ENCODE measurements at places on chromosomes 3 and 15.

DNA sequence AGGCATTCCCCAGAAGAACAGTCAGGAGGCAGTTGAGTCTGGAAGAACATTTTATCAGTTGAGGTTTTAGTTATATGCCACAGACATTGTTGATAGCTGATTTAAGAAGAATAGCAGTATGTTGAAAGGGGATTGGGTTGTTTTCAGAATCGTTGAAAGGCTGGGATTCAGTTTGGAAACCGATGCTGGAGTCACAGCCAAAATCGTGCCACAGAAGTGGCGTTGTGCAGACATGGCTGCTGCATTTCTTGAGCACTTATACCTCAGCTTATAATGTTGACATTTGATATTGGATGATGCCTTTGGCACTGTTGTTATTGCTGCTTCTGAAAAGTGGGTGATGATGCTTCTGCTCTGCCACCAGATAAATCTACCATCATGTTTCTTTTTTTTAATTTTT is 16.1 kb downstream of the SLMAP start:
- DNase-seq: no peak

DNA sequence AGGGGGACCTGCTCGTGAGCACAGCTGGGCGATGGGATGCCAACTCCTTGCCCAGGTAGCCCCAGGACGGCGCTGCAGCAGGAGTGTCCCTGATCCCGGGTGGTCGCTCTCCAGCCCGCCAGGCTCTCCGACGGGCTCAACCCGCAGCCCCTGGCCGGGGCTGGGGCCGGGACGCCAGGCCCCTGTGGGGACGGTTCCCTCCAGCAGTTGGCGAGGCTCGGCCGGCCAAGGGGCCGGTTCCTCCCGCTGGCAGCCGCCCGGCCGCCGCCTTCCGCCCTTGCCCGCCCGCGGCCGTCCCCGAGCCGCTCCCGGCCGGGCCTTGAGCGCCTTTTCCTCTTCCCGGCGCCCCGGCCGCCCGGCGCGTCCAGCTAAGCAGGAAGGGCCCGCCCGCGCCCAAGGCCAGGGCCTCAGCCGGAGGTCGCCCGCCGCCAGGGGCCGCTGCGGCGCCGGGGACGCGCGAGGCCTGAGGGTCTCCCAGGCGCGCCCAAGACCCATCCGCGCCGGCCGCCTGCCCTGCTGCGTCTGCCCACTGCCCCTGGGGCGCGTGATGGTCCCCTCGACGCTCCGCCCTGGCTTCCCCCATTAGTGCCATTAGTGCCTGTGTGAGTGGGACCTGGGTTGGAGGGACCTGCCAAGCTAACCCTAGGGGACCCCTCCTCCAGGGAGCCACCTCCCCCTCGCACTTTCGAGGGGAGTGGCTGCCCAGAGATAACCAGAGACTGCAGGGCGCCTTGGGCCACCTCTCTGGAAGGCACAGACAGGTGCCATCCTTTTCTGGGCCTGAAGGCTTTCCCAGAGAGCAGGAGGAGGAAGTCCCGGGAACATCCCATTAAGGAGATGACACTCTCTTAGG is 106.4 kb downstream of the FBLN2 start:
- DNase-seq: no peak

GRCh38 chr3:143286392-143287010 is 166.9 kb downstream of the CHST2 start:
- no peak for DNase-seq

DNA sequence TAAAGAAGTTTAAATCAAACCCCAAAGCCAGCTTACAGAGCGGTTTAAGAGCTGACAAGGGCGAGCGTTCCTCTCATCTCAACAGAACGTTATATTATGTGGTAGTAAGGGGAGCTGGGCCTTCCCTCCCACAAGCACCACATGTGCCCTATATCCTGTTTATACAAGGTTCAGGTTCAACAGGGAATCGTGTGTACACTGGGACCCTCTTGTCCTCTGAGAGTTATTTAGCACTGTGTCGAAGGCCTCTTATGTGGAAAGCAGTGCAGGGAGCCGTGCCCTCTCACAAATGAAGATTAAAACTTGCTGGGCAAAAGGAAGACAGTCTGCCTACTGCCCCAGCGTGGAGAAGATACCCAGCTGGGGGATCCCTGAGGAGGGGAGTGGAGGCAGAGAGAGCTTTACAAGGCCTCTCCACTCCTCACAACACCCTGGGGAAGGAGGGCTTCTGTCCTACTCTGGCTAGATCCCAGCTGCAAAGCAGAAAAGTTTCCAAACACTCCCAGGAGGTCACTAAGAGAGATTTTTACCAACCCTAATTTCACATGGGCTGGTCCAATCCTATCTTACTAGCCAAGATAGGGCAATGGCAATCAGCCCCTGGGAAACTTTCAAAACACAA is 2.9 kb downstream of the TLE3 start:
- no peak for DNase-seq

DNA sequence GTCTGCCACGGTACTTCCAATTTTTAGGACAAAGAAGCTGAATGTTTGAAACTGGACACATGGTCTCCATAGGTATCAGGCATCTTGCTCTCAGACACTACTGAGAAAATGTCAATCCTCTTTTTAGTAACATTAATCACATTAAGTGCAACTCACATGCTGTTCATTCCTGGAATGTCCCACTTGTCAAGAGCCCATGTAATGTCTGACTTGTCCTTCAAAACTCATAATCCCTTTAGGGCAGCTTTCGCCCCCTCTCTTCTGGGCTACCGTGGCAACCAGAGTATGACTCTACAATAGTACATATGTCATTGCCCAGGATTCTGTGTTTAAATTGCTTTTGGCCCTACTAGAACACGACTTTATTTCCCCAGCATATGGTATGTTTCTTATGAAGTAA is 12.3 kb downstream of the NUDT16 start:
- DNase-seq: no peak

DNA sequence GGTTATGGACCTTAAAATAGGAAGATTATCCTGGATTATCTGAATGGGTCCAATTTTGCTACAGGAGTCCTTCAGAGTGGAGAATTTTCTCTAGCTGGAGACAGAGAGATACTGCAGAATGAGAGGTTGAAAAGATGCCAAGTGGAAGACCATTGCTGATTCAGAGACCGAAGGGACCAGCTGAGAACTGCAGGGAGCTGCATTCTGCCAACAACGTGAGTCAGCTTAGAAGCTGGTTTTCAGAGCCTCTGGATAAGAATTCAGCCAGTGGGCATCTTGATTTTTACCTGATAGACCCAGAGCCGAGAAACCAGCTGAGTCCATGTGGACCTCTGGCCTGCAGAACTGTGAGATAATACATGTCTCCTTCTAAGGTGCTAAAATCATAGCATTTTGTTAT is 234.0 kb downstream of the NR2F2 start:
- no peak for DNase-seq
